Stimulated activated CD4-positive, alpha-beta T cell treated with anti-CD3 and anti-CD28 coated beads, Interleukin-12 subunit alpha, Interleukin-12 subunit beta, amount 100 ng/mL, for 48 hours (primary cell): ENCODE measurements at places on chromosomes 1 and 21.

- DNase-seq = no peak
These were observed 67.2 kb upstream of the FOXD3 start for GRCh38 chr1:63255153-63255552.

- DNase-seq = no peak
These were observed 98.7 kb downstream of the NCAM2 start for GRCh38 chr21:21096956-21097355.

GRCh38 chr1:1687846-1688245, 4.7 kb downstream of the SLC35E2B start:
- DNase-seq = no peak

DNA sequence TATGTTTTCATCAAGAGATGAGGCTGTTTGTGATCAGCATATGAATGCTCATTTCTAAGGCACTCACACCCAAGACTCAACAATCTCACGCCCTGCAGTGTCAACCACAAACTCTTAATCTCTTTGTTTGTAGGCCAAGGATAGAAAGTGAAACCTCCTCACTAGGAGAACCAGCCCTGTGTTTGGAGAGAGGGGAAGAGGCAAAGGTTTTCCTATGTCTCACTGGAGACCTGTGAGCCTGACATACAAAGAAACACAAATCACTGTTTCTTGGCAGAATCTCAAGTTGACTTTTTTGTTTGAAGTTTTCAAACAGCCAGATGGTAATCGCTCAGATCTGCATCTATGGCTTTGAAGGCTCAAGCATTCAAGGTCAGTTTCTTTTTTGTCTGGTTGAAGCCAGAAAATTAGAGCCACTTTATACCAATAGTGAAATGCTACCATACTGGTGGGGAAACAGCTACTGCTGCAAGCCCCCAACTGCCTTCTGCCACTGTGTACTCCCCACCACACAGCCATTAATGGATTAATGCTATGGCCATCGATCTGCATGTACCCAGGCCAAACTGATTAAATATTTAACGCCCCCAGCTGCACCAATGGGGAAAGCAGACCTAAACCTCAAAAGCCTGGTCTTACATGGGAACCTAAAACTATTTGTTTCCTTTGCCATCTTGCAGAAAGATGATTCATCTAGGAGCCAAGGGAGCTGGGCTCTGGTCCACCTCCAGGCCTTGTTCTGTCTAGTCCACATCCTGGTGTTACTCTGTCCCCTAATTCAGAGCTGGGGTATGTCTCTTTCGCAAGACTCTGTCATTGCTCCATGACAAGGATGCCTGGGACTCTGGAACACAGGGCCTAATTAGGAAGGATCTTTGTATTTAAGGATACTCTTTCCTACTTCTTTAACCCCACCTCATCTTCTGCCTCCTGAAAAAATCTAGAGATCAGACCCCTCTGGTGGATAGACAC, 16.3 kb downstream of the PDZK1 start:
- DNase-seq = peak; percentile 17

- DNase-seq = no peak
These were observed 19.1 kb downstream of the DMBX1 start for GRCh38 chr1:46508757-46509156.

DNA sequence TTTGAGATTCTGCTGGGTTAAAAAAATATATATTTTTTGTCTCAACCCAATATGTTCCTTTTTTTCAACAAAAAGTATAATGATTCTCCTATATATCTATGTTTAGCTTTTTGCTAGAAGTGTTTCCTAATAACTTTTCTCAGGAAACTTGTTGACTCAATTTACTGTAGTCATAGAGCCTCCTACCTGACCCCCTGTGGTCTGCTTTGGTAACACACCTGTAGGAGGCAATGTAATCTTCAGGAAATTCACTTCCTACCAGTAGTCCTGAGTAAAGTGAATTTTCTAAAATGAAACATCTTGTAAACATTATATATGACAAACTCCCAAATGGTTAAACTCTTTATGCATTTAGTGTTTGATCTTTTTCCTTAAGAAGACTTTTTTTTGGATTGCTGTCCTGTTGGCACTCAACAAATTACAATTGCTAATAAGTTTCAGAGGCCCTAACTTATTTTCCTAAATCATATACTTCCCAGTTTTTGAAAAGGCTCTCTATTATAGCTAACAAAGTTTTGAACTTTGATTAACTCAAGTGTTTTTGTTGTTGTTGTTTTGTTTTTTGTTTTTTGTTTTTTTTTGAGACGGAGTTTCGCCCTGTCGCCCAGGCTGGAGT, 118.3 kb downstream of the OLFML2B start:
- DNase-seq = no peak

DNA sequence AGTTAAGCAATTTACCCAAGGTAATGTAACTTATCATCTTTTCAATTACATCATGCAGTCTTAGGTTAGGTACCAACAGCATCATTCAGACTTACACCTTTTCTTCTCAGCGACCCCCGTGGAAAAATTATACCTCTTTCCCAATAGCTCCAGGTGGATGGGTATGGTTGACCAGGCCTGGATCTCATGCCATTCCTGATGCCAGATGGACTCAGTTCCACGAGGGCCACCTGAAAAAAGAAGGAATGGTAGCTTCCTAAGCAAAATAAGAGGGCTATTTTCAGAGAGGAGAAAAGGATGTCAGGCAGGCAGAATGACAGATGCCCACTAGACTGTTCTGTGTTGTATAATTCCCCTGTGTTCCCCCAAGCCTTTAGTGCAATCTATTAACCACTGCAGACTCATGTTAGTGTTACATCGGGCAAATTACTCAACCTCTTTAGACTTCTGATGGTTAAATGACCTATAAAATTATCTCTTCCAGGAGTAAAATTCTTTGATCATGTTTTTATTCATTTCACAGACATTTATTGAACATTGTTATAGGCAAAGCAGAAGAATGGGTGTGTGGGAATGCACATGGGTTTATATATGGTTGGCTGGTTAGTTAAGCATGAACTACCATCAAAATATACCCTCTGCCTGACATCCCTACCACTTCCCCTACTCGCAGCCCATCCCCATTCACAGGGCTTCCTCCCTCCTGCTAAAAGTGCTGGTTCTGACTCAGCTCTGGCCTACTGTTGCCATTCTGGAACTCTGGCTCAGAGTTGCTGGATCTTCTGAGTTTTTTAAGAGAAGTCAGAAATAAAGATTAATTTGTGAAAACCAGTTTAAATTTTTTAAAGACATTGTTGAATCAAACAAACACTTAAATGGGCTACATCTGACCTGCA, 10.6 kb upstream of the MYSM1 start:
- no peak for DNase-seq

GRCh38 chr21:16069178-16070112, 339.7 kb downstream of the USP25 start:
- no peak for DNase-seq

GRCh38 chr1:11484321-11484655, 5.3 kb downstream of the DISP3 start:
- DNase-seq = no peak

GRCh38 chr1:31244326-31244725, 4.6 kb upstream of the NKAIN1 start:
- no peak for DNase-seq

DNA sequence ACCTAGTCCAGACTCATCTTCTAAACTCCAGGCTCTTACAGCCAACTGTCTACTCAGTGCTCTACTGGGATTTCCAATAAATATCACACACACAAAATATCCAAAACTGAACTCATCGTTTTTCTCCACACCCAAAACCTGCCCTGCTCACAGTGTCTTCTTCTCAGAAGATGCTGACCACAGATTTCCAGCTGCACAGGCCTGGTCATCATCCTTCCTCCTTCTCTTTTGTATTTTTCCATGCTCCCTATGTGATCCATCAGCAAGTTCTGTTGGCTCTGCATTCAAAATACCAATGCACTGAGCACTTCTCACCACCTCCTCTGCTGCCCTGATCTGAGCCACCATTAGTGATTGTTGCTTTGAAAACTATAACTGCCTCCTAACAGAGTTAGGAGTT, 159.5 kb upstream of the KAZN start:
- DNase-seq = no peak

DNA sequence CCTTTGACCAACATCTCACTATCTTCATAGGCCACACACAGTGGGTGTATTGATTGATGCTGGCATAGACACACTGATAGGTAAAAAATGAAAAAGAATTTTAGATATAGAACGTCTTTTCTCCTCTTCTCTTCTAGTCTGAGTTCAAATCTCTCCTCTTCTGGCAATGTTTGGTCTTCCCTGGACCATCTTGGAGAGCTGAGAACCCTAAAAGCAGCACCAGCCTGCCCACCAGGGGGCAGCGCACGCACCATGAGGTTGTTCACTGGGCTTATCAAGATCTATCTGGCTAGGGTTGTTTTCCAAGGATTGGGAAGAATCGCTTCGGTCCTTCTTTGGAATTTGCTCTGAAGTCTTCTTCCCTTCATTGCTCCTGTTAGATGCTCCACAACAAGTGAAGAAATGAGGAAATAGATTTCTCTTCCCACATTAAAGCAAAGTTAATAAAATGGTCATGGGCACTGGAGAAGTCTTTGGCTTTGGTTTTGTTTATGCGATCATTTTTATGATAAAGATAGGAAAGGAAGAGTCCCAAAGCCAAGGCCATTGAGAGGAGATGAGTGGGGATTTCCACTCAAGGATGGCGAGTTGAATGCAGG, 104.0 kb upstream of the OLIG2 start:
- peak; percentile 48 for DNase-seq

GRCh38 chr1:76827066-76827465, 40.2 kb upstream of the ST6GALNAC5 start:
- DNase-seq = no peak

GRCh38 chr1:1092894-1093609, 18.9 kb upstream of the RNF223 start:
- no peak for DNase-seq

DNA sequence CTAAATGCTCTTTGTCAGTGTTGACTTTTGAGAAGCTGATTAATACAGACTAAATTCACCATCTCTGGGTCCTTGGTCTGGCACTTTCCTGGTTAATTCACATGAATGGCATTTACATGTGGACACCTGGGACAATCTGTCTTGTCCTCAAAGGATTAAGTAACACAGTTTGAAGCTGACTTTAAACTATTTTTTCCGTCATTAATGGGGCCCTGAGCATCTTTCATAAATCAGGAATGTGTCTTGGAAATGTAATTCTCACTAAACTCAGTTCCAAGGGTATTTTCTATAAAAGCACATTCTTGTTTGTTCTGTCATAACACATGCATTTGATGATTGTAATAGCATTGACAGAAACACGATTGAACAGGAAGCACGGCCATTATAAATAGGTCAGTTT, 26.7 kb upstream of the NBL1 start:
- DNase-seq = no peak

DNA sequence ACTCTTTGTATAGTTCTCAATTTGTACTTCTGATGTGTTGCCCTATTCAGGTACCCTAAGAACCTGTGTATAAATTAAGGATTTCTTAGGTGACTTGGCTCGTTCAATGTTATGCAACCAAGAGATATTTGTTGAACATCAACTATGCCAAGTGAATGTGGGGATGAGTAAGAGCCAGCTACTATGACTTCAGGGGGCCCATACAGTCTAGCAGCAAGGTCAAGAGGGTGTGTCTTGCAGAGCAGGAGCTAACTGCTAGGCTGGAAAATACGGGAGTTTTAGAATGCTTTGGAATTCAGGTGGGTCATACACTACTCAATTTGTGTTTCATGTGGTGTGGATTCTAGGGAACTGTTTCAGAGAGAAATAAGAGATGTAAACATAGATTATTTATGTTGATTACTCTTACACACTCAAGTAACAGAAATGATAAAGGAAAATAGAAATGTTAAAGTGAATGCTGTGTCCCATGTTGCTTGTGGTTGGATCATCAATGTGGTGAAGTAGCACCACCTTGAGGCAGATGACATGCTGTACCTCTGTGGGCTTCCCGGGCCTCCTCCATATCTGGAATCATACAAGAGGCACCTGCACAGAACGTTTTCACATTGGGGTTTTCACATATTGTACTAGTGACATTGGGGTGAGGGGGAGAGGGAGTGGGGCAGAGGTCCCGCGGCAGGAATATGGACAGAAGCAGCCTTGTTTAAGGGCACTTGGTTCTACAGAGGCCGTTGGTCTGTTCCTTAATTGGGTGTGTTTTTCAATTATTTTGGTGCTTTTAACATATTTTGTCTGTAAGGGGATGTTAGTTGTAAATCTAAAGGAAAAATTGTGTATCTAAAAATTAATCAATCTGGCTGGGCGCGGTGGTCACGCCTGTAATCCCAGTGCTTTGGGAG, 12.4 kb downstream of the ARPC5 start:
- peak; percentile 16 for DNase-seq

GRCh38 chr1:63523738-63524137, 413 bp downstream of the EFCAB7 start:
- DNase-seq = no peak

GRCh38 chr1:41666981-41667631, 182.6 kb upstream of the EDN2 start:
- peak; percentile 59 for DNase-seq

DNA sequence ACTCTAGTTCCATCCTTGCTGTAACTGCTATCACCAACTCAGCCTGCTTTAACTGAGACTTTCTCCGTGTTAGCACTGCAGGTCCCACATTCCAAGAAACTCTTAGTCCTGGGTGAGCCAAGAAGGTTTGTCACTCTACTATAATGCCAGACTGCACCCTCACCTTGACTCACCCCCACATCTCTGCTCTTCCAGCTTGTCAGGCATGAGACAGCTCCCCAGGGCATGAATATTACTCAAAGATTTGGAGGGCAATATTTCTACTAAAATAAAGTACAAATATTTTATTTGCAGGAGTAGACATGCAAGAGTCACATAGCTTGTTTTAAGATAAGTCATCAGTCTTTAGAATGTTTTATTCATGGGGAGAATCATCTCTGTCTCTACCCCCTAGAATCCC, 110.2 kb downstream of the MATN1 start:
- no peak for DNase-seq

- DNase-seq = no peak
These were observed 120.7 kb upstream of the TMPRSS15 start for GRCh38 chr21:18524097-18524880.

- no peak for DNase-seq
These were observed 137.2 kb downstream of the OMA1 start for GRCh38 chr1:58409336-58409735.

- no peak for DNase-seq
These were observed 72.4 kb downstream of the FH start for GRCh38 chr1:241447031-241447644.

GRCh38 chr1:31548907-31549808, 27.2 kb upstream of the TINAGL1 start:
- peak; percentile 86 for DNase-seq

DNA sequence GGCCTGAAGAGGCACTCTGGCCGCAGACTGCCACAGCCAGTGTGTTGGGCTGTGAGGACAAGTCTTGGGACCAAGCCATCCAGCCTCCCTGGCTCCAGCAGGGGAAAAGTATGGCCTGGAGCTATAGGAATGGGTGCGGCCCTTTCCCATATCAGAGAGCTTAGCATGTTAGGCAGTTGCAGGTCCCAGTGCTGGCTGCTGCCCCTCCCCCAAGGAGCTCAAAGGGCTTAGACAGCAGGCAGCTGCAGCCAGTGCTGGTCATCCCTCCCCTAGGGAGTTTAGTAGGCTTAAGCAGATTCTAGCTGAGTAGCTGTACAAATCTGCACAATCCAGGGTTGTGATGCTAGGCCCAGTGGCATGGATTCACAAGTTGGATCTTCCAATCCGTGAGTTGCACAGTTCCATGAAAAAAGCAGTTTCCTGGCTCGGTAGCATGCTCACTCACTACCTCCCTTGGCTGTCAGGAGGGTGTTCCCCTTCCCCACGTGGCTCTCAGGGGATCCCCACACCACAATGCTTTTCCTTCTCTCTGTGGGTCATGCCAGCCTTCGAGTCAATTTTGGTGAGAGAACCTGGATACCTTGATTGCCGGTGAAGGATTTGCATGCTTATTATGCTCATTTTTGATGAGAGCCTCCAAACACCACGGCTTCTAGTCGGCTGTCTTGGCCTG, 1490.8 kb downstream of the BRINP3 start:
- DNase-seq = no peak
